CD4-positive, alpha-beta memory T cell (primary cell): ENCODE measurements at places on chromosomes 2 and 18. TPM values are rescaled to one million over a fixed set of nuclear protein-coding genes. Genes with fewer than 3 reads are reported as not detected.

DNA sequence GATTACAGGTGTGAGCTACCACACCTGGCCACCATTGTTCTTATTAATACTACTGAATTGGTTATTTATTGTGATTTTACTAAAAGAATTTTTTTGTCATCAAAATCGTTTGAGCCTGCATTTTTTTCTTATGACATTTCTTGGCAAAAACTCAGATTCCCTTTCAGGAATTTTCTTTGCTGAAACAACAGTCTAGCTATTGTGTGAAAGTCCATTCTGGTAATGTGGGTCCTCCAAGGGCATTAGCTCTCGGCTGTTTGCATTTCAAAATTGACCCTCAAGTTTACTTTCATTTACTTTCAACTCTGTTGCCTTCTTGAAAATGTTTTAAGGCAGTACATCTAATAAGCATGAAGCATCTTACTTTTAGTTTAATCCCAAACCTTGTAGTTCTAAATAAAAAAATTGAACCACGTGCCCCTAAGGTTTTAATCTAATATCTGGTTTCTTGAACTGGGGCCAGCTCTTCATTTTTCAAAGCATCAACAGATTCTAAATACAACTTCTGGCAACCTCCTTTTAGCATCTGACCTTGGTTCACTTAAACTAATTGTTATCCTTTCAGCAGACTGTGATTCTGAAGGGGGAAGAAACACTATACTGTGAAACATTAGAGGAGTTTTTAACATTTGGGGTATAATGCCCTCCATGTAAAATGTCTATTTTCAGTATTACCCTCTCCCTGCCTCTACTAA lies 325.2 kb upstream of the RAB12 start:
- no peaks in the 10 kb centered on the region for H3K36me3 ChIP-seq
- H3K27ac ChIP-seq = no peak overlapping the region
- H3K4me3 ChIP-seq = no peak overlapping the region

DNA sequence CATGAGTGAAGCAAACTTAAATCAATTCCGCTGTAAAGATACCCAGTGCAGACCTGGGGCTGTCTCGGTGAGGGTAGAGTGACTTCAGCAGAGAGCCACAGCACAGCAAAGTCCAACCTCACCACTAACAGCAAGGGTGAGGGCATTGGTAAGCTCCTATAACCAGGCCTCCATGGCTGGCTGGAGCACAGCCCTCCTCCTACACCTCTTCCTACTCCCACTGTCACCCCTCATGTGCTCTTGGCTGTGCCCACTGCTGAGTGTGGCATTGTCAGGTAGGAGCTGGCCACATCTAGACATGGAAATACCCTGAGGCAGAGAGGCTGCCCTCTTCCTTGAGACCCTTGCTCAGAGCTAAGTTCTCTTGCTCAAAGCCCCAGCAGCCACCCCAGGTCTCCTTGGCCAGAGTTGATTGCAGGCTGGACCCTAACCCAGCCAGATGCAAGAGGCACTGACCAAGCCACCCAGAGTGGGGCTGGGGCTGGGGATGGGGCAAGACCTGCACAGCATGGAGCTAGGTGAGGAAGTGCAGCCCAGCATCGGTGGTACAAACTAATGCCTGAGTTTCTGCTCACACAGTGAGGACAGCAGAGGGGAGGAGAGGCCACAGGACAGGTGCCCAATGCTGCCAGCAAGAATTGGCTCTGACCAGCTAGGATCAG lies 77.6 kb upstream of the RAB6C start:
- no peak overlapping the region for H3K4me3 ChIP-seq
- no peaks in the 10 kb centered on the region for H3K36me3 ChIP-seq
- no peaks in the 10 kb centered on the region for H3K4me1 ChIP-seq
- DNase-seq = no peak

The NCL gene
- total RNA-seq = 380 TPM

The NEU2 gene
- not detected for total RNA-seq

The CAPN13 gene
- not detected for total RNA-seq

The CCDC68 gene
- total RNA-seq = 0.33 TPM

DNA sequence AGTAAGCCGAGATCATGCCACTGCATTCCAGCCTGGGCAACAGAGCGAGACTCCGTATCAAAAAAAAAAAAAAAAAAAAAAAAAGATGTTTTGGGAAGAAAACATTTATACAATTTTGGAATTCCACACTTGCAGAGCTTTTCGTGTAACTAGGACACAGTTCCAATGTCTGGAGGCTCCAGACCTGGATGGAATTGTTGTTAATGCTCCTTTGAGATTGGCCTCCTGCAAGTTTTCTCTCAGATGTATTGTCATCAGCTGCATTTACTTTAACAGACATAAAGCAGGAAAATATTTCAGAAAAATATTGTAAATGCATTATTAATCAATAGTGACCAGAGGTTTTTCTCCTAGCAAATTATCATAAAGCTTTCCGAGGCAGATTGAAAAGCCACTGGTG lies 124.1 kb downstream of the RBM43 start:
- H3K4me3 ChIP-seq = no peak overlapping the region
- DNase-seq = no peak
- H3K27ac ChIP-seq = no peak overlapping the region

- H3K4me1 ChIP-seq = no peaks in the 10 kb centered on the region
- no peak overlapping the region for H3K27ac ChIP-seq
- H3K36me3 ChIP-seq = no peaks in the 10 kb centered on the region
- DNase-seq = no peak
- no peaks in the 10 kb centered on the region for H3K27me3 ChIP-seq
Measured at GRCh38 chr2:241489733-241490680, 18.4 kb downstream of the STK25 start.

- H3K36me3 ChIP-seq = no peaks in the 10 kb centered on the region
- no peak for DNase-seq
- no peak overlapping the region for H3K27ac ChIP-seq
Measured at GRCh38 chr2:53315149-53315548, 452.5 kb upstream of the CHAC2 start.

DNA sequence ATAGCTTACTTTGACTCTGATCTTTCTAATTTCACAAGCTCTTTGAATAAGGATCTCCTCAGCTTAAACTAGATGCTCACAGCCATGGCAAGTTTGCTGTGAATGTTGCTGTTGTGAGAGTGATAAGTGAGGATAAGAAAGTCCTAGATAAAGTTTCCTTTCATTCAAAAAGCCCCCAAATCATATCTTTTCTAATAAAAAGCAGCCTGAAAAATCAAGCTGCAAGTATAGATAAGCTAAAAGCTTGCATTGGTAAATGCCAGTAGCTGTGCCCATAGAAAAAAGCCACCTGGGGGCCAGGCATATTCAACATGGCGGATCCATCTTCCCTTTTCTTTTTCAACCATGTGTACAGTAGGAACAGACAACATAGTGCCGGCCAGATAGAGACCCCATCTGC lies 4.3 kb downstream of the NLRC4 start:
- no peak overlapping the region for H3K27ac ChIP-seq
- DNase-seq = no peak
- H3K36me3 ChIP-seq = no peaks in the 10 kb centered on the region
- H3K4me1 ChIP-seq = peaks cover 4% of the 10 kb centered on the region
- H3K27me3 ChIP-seq = no peaks in the 10 kb centered on the region

The MGAT4A gene
- total RNA-seq = 256 TPM

- H3K36me3 ChIP-seq = no peaks in the 10 kb centered on the region
- peaks cover 11% of the 10 kb centered on the region for H3K4me1 ChIP-seq
- DNase-seq = no peak
- no peak overlapping the region for H3K4me3 ChIP-seq
- H3K27me3 ChIP-seq = no peaks in the 10 kb centered on the region
Measured at GRCh38 chr18:57087644-57088376, 59.1 kb upstream of the BOD1L2 start.

- DNase-seq = no peak
- H3K4me1 ChIP-seq = no peaks in the 10 kb centered on the region
- no peaks in the 10 kb centered on the region for H3K36me3 ChIP-seq
- no peaks in the 10 kb centered on the region for H3K27me3 ChIP-seq
Measured at GRCh38 chr2:178234648-178235047, 40.3 kb downstream of the OSBPL6 start.

- H3K36me3 ChIP-seq = peaks cover 22% of the 10 kb centered on the region
- H3K4me3 ChIP-seq = peak overlapping the region; percentile 65
- DNase-seq = no peak
Measured at GRCh38 chr2:219250049-219250781, 2.8 kb upstream of the TUBA4B start.

- H3K4me3 ChIP-seq = no peak overlapping the region
- no peak overlapping the region for H3K27ac ChIP-seq
- no peaks in the 10 kb centered on the region for H3K27me3 ChIP-seq
Measured at GRCh38 chr2:27185331-27186026, 26.4 kb upstream of the ATRAID start.

DNA sequence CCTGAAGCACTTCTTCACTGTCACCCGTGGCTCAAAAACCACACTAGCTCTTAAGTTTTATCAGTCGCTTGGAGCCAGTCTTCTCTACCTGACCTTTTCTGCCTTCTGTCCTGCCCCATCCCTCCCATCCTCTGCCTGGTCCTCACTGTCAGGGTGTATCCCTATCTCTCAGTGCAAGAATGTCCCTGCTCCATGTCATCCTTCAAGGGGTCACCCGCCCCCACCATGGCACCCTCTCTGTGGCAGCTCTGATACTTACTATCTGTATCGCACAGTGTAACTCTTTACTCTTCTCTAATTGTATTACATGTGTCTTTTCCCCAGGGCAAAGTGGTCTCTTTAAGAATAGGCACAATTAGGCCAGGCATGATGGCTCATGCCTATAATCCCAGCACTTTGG lies 4.4 kb downstream of the VAMP5 start:
- H3K4me1 ChIP-seq = peaks cover 31% of the 10 kb centered on the region
- DNase-seq = no peak
- H3K27ac ChIP-seq = no peak overlapping the region
- H3K36me3 ChIP-seq = no peaks in the 10 kb centered on the region

- no peaks in the 10 kb centered on the region for H3K36me3 ChIP-seq
- DNase-seq = no peak
- H3K4me1 ChIP-seq = no peaks in the 10 kb centered on the region
- H3K27ac ChIP-seq = no peak overlapping the region
- H3K4me3 ChIP-seq = no peak overlapping the region
- no peaks in the 10 kb centered on the region for H3K27me3 ChIP-seq
Measured at GRCh38 chr2:30692829-30693275, 114.4 kb downstream of the CAPN13 start.

DNA sequence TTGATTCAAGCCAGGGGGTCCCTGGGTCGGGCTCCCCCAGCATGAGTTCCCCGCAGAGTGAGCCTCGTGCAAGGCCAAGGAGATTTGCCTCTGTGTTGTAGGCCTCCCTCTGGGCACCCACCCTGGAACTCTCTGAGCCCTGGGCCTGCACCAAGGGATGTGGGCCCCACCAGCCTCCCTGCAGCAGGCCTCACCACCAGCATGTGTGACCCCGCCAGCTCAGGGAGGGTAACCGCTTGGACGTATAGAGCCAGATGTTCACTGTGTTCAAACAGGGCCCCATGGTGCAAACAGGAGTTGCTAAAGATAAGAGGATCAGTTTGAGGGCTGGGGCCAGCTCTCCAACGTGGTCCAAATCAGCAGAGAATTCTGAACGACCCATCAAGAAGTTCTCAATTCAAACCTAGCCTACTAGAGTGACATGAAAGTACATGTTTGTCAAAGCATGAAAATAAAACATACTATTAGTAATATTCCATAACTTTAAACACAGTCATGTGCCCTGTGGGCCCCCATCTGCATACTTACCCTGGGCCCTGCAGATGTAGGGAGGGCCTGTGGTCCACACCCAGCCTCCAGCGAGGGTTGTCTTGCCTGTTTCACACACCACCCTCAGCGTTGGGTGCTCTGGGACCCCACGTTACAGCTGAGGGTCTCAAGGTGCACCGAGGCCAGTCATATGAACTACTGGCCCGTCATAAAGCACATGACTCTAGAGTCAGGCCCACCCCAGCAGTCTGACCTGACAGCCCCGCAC lies 5.5 kb upstream of the TUBB6 start:
- H3K36me3 ChIP-seq = no peaks in the 10 kb centered on the region
- peaks cover 9% of the 10 kb centered on the region for H3K4me1 ChIP-seq
- H3K27me3 ChIP-seq = peaks cover 9% of the 10 kb centered on the region
- no peak overlapping the region for H3K4me3 ChIP-seq
- no peak overlapping the region for H3K27ac ChIP-seq

GRCh38 chr2:46530639-46531038 lies 51.3 kb downstream of the TMEM247 start:
- no peak overlapping the region for H3K27ac ChIP-seq
- H3K27me3 ChIP-seq = no peaks in the 10 kb centered on the region
- no peaks in the 10 kb centered on the region for H3K36me3 ChIP-seq
- DNase-seq = no peak
- no peak overlapping the region for H3K4me3 ChIP-seq

DNA sequence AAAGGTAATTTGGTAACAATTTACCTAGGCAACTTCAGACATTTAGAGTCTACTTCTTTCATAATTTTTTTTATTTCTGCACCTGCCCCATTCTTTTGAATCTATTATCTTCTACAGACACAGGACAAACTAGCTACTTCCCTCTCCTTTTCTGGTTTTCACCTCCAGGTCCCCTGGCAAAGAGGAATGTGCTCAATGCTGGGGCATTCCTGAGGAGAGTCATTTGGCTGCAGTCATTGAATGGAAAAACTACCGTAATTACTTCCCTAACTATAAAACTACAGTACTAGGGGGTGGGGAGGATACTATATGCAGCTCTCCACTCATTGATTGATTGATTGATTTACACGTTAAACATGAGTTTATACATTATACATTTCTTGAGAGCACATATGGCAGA lies 11.2 kb upstream of the ARHGAP28 start:
- no peak overlapping the region for H3K4me3 ChIP-seq
- H3K4me1 ChIP-seq = no peaks in the 10 kb centered on the region
- no peaks in the 10 kb centered on the region for H3K36me3 ChIP-seq
- H3K27ac ChIP-seq = no peak overlapping the region
- no peaks in the 10 kb centered on the region for H3K27me3 ChIP-seq

The ABCG5 gene
- total RNA-seq = not detected

DNA sequence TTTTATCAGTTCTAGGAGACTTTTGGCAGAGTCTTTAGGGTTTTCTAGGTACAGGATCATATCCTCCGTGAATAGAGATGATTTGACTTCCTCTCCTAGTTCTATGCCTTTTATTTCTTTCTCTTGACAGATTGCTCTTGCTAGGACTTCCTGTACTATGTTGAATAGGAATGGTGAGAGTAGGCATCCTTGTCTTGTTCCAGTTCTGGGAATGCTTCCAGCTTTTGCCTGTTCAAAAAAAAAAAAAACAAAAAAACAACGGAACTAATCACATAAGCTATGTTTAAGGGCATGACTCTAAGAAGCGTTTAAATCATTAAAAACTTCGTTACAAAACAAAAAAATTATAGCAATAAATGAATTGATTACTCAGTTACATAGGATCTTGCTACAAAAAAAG lies 145.7 kb downstream of the NUP35 start:
- H3K4me1 ChIP-seq = no peaks in the 10 kb centered on the region
- H3K27ac ChIP-seq = no peak overlapping the region
- H3K4me3 ChIP-seq = no peak overlapping the region
- no peaks in the 10 kb centered on the region for H3K27me3 ChIP-seq

GRCh38 chr2:64515086-64515485 lies 9.0 kb upstream of the AFTPH start:
- no peaks in the 10 kb centered on the region for H3K4me1 ChIP-seq
- H3K4me3 ChIP-seq = no peak overlapping the region
- no peak overlapping the region for H3K27ac ChIP-seq

DNA sequence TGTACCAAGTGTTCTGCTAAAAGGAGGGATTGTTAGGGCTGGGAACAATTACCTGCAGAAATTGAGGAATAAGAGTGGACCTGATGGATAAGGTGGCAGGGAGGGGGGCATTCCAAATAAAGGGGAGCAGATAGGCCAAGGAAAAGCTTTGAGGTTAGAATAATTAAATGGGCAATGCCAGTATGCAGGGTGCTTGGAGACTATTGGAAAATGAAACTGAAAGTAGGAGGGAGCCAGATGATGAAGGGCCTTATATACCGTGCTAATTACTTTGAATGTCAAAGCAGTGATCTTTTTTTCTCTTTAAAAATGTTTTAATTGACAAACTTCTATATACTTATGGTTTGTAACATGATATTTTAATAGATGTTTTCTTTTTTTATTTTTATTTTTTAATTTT lies 42.9 kb downstream of the MMADHC start:
- no peaks in the 10 kb centered on the region for H3K27me3 ChIP-seq
- no peak overlapping the region for H3K4me3 ChIP-seq
- H3K36me3 ChIP-seq = no peaks in the 10 kb centered on the region
- peak; percentile 11 for DNase-seq
